Posterior vena cava (tissue), 2 donors: ENCODE measurements at places on chromosomes 13 and 19. TPM values are rescaled to one million over a fixed set of nuclear protein-coding genes. Genes with fewer than 3 reads are reported as not detected.

NLRP5 gene
- total RNA-seq: not detected

ZNF443 gene
- total RNA-seq: 2.8 TPM

CERS1 gene
- 0.38 TPM for total RNA-seq

HRC gene
- total RNA-seq: 1.1 TPM

PRTN3 gene
- not detected for total RNA-seq

CDK8 gene
- 12.5 TPM for total RNA-seq

PSG2 gene
- total RNA-seq: not detected

MIA gene
- total RNA-seq: not detected

CYP2A6 gene
- not detected for total RNA-seq

DNA sequence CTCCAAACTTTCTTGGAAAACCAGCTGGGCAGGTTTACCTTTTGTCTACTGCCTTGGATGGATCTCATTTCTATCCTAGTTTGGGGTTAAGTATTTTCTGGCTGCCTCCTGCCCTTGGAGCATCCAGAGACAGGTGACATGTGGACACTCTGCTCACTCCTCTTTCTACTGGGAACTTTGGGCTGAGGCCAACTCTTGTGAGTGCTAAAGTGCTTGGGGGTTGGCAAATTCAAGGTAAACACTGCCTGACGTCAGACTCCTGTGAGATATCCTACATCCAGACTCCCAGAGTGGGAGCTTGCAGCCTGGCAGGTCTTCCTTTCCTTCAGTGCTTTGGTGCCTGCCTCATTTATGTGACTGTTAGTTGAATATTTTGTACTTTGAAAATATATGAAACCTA lies 388.1 kb downstream of the KCNRG start:
- no peak for DNase-seq

DNA sequence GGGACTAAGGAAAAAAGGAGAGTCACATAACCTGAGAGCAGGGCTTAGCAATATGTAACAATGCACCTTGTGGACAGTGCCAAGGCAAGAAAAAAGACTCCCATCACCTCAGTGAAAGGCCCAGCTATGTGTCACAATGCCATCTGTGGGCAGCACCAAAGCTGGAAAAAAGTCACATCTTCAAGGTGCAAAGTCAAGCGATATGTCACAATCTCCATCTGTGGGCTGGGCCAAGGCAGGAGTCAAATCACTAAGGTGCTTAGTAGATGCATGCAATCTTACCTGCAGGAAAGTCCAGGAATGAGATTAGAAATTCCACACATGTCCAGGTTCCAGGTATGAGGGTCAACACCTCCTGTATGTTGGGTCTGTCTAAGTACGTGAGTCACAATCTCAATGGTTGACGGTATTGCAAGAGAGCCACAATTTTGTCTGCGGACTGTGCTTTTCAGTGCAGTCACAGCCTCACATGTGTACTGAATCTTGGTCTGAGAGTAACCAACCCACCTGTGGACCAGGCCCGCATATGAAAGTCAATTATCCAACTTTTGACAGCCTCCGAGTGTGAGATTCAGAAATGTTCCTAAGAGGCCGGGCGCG lies 14.8 kb upstream of the ZNF43 start:
- DNase-seq: no peak

DNA sequence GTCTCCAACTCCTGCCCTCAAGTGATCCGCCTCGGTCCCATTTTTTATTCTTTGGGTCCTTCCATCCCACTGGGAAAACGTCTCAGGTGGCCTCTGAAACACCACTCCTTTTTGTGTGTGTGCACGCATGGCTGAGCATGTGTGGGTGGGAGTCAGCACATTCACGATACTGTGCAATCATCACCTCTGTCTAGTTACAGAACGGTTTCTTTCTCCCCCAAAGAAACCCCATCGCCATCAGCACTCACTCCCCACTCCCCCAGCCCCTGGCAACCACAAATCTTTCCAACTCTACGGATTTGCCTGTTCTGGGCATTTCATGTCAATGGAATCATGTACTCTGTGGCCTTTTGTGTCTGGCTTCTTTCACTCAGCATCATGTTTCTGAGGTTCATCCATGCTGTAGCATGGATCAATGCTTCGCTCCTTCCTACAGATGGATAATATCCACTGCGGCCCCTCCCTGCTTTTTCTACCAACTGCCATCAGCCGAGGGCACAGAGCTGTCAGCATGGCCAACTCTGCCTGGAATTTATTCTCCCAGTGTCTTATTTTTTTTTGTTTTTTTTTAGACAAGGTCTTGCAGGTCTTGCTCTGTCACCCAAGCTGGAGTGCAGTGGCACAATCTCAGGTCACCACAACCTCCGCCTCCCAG lies 9.7 kb downstream of the F2RL3 start:
- DNase-seq: no peak

GRCh38 chr19:47650700-47651099 lies 41.8 kb downstream of the BICRA start:
- no peak for DNase-seq

DNA sequence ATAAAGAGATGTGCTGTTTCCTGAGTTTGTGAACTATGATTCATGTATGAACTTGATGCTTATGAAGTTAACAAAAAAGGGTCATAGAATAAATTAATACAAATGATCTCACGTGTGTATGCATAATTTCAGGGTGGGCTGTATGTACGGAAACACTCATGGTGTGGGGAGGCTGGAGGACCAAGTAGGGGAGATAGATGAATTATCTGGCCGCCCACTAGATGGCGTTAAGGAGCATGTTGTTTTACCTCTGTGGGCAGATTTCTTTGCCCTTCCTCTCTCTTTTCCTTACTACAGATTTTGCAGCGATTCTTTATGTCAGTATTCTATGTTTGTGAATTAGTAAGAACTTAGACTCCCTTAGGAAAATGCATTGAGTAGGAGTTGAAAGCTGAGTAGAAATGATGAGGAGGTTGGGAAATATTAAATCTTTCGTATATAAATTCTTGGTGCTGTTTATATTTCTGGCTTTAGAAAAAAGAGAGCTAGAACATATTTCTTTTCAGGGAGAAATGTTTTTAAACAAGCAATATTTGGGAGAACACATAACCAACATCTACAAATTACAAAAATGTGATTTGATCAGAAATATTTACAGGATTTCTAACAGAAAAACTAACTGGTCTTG lies 47.4 kb upstream of the TMTC4 start:
- no peak for DNase-seq

- DNase-seq: no peak
Measured at GRCh38 chr19:31667106-31667505, 317.9 kb upstream of the TSHZ3 start.

DNA sequence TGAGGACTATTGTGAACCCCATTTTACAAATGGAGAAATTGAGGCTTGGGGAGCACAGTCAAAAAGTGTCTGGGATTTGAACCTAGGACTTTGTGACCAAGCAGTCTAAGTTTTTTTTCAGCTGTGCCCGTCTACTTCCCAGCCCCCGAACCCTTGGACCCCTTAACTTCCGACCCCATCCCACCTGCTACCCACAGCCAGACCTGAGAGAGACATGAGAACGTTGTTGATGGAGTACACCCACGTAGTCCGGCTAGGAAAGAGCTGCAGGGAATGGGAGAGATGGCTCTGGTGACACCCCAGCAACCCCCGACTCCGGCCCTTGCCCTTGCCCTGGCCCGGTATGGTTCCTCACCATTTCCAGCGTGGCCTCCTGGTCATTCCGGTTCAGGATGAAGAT lies 18.0 kb downstream of the MAP4K1 start:
- no peak for DNase-seq

GRCh38 chr13:40494946-40495620 lies 171.4 kb downstream of the FOXO1 start:
- no peak for DNase-seq

DNA sequence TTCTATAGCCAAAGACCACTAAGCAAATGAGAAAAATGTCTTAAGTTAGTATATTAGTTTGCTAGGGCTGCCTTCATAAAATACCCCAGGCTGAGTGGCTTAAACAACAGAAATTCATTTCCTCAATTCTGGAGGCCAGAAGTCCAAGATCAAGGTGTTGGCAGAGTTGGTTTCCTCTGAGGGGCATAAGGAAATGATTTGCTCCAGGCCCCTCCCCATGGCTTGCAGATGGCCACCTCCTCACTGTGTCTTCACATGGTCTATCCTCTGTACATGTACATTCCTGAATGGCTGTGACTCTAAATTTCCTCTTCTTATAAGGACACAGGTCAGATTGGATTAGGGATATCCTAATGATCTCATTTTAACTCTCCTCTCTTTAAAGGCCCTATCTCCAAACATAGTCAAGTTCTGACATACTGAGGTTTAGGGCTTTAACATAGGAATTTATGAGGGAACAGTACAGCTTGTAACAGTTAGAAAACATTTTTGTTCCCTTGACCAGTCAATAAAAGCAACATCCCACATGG lies 307.4 kb downstream of the DIAPH3 start:
- no peak for DNase-seq

DNA sequence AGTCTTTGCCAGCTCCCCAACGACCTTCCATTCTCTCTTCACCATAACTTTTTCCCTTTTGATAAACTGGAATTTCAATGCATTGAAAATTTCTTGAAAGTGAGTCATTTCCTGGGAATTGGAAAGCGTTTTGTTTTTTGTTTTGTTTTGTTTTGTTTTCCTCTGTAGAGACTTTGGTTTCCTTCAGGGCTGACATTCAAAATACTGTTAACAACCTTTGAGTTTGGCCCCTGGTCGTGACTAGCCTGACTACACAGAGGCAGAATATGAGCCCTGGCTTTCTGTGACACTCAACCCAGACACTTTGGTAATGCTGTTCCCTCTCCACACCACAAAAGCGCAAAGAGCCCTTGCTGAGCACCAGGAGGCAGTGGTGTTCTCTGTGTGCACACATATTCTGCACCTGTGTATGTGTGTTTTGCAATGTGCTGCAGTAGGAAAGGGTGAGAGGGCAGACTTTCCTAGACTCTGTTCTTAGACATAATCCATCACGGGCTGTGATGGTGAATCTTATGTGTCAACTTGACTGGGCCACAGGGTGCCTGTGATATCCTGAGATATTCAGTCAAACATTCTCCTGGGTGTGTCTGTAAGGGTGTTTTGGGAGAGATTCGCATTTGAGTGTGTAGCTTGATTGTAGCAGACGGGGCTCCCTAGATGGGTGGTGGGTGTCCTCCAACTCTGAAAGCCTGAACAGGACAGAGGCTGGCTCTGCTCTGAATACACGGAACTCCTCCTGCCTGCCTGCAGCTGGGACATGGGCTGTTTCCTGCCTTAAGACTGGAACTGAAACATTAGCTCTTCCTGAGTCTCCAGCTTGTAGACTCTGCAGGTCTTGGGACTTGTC lies 29.5 kb upstream of the ANKRD10 start:
- DNase-seq: no peak

- DNase-seq: no peak
Measured at GRCh38 chr19:43984687-43985000, 656 bp downstream of the ZNF155 start.

- no peak for DNase-seq
Measured at GRCh38 chr19:13043285-13043684, 48.0 kb downstream of the NFIX start.

- no peak for DNase-seq
Measured at GRCh38 chr19:23273022-23273589, 22.9 kb upstream of the ZNF724 start.

DNA sequence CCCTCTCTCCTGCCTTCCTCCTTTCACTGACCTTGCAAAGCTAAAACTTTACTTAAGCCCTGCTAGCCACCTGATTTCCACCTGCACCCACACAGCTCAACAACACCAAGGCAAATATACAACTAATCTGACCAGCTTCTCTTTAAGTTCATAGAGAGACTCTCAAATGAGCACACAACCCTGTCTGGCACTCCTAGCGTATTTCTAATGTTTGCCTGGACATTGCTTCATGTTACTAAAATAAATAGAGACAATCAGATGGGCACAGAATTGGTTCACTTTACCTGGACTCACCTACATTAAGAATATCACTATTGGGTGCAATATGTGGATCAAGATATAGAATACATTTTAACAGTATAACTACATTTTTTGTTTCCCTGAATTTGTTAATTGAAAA lies 33.2 kb upstream of the RXFP2 start:
- no peak for DNase-seq

DNA sequence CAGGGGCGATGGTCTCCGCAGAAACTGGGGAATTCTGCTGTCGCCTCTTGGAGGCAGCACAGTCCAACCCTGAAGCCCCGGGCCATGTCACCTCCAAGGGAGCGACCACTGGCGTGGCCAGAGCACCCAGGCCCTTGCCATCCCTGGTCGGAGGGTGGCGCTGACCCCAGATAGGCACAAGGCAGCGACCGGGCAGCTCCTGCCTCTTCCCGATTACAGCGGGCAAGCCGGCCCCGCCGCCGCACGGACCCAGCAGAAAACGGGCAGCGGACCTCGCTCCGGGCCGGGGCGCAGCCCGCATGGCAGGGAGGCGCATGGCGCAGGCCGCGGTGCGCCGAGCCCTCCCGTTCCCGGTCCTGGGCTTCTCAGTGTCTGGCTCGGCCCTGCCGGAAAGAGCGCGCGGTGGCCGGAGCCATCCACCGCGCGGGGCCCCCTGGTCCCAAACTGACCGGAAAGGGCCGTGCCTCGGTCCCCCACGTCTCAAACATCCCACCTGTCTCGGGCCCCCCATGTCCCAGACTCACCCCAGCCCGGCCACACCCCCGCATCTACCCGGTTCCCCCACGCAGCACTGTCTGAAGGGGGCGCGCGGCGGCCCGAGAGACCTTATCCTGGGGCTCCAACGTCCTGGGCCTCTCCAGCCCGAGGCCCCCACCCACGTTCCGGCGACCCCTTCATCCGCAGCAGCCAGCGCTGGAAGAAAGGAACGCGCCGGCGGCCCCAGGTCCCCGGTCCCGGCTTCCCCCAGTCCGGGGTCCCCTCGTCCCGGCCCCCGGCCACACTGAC lies 727 bp downstream of the CERS1 start:
- DNase-seq: no peak

DNA sequence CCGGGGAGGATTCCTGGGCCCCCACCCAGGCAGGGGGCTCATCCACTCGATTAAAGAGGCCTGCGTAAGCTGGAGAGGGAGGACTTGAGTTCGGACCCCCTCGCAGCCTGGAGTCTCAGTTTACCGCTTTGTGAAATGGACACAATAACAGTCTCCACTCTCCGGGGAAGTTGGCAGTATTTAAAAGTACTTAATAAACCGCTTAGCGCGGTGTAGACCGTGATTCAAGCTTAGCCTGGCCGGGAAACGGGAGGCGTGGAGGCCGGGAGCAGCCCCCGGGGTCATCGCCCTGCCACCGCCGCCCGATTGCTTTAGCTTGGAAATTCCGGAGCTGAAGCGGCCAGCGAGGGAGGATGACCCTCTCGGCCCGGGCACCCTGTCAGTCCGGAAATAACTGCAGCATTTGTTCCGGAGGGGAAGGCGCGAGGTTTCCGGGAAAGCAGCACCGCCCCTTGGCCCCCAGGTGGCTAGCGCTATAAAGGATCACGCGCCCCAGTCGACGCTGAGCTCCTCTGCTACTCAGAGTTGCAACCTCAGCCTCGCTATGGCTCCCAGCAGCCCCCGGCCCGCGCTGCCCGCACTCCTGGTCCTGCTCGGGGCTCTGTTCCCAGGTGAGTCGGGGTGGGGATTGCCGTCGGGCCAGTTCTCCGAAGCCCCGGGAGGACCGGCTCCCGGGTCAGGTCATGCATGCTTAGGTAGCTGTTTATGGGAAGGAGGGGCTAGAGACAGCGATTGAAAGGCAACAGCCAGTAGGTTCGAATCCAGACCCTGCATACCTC lies at the start of gene ICAM1:
Gene ICAM1 (plus strand): TSS at position 505 of the 779 bp plus-strand sequence. CDS start 40 bp downstream, at position 545.
- peak; percentile 98 for DNase-seq
